ENCODE measurements at places on chromosomes 3 and 15.

DNA sequence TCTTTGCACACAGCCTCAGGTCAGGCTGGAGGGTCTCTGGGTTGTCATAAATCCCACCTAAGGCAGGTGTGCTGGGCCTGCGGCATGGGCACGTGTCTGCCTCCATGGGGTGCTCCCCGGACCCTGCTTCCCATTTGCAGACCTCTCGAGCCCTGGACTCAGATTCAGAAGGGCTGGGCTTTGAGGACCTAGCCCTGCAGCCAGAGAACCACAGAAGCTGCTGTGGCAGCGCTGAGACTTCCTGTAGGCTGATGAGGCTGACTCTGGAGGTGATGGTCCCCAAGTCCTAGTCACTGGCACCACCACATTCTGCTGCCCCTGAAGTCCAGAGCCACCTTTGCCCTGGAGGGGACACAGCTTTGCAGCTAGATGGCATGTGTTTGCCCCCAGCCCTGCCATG is 156.4 kb downstream of the LRRC28 start:
- no peak for DNase-seq

DNA sequence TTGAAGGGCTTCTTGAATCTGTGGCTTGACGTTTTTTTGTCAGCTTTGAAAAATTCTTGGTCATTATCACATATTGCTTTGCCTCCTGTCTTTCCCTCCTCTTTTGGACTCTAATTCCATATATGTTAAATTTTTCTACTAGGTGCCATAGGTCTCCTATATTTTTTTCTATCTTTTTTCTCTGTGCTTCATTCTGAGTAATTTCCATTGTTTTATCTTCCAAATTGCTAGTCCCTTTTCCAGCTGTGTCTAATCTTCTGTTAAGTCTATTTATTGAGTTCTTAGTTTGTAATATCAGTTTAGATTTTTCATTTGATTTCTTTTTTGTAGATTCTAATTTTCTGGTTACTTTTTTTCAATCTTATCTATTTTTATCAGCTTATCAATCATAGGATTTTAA is 53.7 kb downstream of the CHST2 start:
- DNase-seq = no peak

DNA sequence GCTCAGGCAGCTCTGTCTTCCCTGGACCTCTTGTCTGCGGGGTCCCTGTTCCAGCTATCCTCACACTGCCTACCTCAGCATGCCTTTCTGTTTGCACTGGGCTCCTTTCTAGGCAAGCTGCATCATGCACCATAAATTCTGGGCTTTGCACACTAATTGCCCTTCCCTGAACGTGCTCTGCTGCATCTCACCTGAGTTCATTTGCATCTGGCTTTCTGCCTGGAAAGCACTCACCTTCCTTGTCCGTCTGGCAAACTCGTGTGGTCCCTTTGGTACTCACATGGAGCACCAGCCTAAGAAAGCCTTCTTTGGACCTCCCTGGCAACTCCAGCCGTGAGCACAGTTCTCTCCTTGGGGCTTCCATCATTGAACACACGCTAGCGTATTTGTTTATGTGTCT is 365.6 kb downstream of the SV2B start:
- DNase-seq = no peak

- DNase-seq = no peak
Observed at GRCh38 chr3:194608981-194609380, 24.2 kb downstream of the TMEM44 start.

- DNase-seq = no peak
Observed at GRCh38 chr3:25821746-25822573, 32.1 kb downstream of the OXSM start.

GRCh38 chr3:181459516-181459915 is 252.2 kb upstream of the SOX2 start:
- no peak for DNase-seq

- no peak for DNase-seq
Observed at GRCh38 chr15:100663915-100664281, 61.5 kb downstream of the ASB7 start.
